ENCODE measurements at places on chromosomes 3 and 15. TPM values are rescaled to one million over a fixed set of nuclear protein-coding genes. Genes with fewer than 3 reads are reported as not detected.

The TRPM1 gene
- total RNA-seq: not detected

The SLCO3A1 gene
- total RNA-seq: 2.8 TPM

The PTH1R gene
- not detected for total RNA-seq

The SEMA6D gene
- total RNA-seq: 2.7 TPM

The MINAR1 gene
- 0.29 TPM for total RNA-seq

The CTDSPL gene
- total RNA-seq: 26.9 TPM

DNA sequence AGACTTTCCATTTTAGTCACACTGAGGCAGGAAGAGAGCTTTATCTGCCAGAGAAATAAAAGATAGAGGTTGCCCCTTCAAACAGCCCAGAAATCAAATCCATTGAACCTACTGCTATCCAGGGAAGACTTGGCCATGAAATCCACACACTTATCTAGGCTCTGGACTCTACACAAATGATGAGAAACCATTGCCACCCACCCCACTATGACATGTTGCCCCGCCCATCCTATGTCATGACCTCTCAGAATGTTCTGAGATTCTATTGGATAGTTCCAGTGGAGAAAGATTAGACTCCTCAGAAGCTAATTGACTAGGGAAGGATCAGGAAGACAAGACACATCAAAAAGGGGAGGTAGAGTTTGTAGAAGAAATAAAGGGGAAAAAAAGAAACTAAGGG is at the start of gene TMCO5A:
Gene TMCO5A, plus strand, starts transcription at position 301 of the 400 bp plus-strand sequence. CDS start 1,684 bp downstream, outside the sequence.
- DNase-seq: no peak

GRCh38 chr3:145070795-145071194 is 1090.2 kb downstream of the PLOD2 start:
- no peak for DNase-seq

DNA sequence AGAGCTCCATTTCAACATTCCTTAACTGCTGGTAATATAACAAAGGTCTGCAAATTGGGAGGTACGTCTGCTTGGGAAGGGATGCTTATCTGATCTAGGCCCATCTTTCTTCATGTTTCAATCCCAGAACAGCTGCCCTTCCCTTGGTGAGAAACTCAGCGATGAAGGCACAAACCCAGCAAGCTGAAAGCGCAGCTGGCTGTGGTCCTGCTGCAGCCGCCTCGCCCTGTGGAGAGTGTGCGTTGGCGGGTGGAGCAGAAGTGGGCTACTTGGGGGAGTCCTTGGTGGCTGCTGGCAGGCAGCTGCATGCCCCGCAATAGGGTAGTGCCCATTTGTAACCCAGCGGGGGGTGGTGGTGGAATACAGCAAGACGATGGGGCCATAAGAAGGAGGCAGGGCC is 160.6 kb upstream of the WNT5A start:
- DNase-seq: no peak

DNA sequence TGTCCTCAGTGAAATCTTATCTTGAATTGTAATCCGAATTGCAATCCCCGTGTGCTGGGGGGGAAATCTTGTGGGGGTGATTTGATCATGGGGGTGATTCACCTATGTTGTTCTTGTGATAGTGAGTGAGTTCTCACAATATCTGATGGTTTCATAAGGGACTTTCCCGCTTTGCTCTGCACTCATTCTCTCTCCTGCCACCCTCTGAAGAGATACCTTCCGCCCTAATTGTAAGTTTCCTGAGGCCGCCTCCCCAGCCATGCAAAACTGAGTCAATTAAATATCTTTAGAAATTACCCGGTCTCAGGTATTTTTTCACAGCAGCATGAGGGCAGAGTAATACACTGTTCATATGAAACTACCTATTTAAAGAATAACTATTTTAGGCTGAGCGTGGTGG is 304.1 kb upstream of the EPHA6 start:
- no peak for DNase-seq

- DNase-seq: no peak
Measured at GRCh38 chr15:27864719-27865118, 234.4 kb downstream of the OCA2 start.

GRCh38 chr3:150035910-150036612 is 65.4 kb upstream of the PFN2 start:
- DNase-seq: no peak

DNA sequence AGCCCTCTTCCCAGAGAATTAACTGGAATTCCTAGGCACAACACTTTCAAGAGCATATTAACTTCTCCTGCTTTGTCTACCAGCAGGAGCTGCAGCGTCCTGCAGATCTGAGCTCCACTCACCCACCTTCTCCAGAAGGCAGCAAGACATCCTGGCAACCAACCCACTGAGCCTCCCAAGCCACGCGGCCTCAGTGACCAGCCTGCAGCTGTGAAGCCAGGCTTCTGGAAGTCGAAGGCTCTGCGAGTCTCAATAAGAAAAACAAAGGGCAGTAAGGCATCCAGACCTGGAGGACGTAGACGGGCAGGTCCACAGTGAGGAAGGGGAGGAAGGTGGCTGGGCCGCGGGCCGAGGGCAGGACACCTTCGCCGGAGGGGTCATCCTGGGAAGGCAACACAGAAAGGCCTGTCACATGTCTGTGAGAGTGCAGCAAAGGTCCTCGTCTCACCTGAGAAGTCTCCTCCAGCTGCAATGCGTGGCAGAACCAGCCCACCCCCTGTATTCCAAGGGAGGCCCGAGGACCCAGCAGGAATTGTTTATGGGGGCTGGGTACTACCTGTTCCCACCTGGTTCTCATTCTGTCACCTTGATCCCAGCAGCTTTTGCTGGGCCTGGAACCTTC is 36.2 kb downstream of the ZXDC start:
- no peak for DNase-seq

- peak; percentile 84 for DNase-seq
Measured at GRCh38 chr3:52056968-52057811, 819 bp upstream of the DUSP7 start.

DNA sequence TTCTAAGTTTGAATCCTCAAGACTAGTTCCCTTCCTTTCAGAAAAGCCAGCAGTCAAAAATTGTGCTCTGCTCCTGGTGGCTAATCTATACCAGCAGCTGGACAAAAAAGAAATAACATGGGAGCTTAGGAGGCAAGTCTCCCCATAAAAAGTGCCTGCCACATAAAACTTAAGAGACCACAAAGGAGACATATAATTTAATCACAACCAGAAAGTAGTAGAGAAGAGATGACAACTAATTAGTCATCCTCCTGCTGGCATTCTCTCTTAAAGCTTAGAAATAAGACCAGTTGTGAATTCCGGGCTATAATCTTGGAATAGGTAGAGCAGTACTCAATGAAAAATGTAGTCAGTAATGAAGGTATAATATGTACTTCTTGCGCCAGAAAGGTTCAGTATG is 20.2 kb upstream of the IMPG2 start:
- DNase-seq: no peak

GRCh38 chr15:51368751-51369450 is 27.4 kb downstream of the GLDN start:
- DNase-seq: no peak

- DNase-seq: no peak
Measured at GRCh38 chr3:85498177-85498576, 539.4 kb downstream of the CADM2 start.

DNA sequence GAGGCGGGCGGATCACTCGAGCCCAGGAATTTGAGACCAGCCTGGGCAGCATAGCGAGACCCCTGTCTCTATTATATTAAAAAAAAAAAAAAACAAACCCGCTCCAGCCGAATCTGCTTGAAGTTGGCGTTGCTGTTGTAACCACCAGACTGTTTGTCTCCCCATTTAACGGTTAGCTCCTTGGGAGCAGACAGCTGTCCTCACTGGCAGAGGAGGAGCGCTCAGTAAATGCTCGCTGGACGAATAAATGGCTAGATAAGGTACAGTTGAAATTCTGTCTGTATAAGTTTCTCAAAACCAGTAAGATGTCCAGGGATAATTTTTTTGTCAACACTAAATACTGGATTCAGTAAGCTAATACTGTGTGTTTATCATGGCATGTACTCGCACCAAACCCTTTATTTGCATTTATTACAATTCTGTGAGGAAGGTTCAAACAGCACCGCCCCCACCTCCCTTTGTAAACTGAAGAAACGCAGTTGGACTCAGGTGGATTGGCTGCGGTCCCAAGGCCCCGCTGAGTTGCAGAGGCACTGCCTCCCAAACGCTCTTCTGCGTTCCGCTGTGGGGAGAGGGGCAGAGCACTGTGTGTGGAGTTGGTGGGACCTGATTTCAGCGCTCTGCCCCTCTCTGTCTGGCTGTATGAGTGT is 1.1 kb downstream of the RCCD1 start:
- no peak for DNase-seq

GRCh38 chr3:30742796-30743619 is 136.6 kb downstream of the TGFBR2 start:
- no peak for DNase-seq

DNA sequence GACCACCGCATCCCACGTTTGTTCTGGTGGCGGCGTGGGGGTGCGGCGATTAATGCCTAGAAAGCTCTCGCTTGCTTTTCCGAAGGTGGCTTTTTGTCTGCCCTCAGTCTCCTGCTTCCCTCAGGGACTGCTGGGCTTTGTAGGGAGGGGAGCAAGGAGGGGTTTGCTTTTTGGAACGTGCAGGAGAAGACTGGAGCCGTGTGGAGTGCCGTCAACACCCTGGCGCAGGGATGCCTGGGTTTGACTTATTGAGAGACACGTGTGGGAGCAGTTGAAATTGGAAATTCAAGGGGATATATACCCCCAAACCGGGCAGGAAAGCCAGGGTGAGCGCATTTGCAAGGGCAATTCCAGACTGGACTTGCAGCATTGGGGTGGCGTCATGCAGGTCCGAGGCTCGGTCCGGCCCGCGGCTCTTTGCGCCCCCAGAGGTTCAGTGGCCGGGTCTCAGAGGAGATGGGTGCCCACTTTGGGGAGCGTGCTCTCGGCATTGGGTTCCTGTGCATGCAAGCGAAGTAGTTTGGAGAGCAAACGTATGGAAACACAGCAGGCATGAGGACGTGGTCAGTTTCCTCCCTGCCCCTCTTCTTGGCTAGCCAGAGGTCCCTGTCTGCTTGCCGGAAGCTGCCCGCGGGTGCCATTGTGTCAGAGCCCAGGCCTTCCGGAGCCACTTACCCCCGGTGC is 2.1 kb downstream of the EPHB1 start:
- no peak for DNase-seq

- DNase-seq: no peak
Measured at GRCh38 chr3:186418671-186419145, 56.7 kb upstream of the DGKG start.

Data from glomerular endothelial cell (primary cell).